ENCODE measurements at places on chromosomes 7 and 10.

- DNase-seq = no peak
These were observed 149.2 kb downstream of the DYNC1I1 start for GRCh38 chr7:95921543-95921942.

- no peak for DNase-seq
These were observed 45.7 kb downstream of the ATXN7L1 start for GRCh38 chr7:105830405-105831301.

GRCh38 chr10:4067531-4067930, 282.5 kb upstream of the KLF6 start:
- DNase-seq = no peak

DNA sequence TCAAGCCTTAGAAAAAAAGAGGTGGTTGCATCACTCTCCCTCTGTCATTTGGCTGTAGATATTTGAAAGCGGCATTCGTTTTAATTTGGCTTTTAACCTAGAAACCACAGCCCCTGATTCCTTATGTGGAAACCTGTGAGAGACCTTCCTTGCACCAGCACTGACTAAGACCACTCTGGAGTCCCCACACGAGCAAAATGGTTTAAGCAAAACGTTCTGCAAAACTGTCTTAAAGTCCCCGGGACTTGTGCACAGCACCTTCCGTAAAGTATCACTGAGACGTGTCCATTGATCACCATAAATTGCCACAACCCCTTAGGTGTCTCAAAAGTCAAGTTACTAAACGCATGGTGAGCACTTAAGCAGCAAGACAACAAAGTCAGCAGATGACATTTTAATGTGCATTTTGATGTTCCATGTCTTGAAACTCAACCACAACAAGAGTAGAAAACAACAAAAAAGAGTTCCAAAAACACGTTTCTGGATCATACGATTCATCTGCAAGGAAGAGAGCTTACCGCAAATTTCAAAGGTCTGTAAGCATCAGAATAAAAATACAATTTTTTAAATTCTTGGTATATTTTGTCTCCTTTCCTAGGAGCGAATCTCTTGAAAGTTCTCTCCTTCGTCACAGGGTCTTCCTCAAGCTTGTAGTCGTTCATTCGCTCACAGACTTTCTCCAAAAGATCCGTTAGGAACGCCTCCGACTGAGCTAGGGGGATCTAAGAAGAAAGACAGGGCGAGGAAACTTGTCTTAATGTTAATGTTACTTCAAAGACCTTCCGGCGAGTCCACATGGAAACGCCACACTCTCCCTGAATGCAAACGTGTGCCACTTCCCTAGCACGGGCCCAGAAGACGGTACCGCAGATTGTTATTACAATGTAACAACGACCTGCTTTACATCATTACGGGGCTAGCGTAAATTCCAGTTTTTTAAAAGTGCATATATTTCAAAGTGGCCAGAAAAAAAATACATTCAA, 37.7 kb downstream of the CNPY1 start:
- DNase-seq = no peak

GRCh38 chr7:38862666-38863065, 46.3 kb downstream of the VPS41 start:
- no peak for DNase-seq

GRCh38 chr7:76062254-76062653, 14.3 kb downstream of the MDH2 start:
- DNase-seq = no peak

DNA sequence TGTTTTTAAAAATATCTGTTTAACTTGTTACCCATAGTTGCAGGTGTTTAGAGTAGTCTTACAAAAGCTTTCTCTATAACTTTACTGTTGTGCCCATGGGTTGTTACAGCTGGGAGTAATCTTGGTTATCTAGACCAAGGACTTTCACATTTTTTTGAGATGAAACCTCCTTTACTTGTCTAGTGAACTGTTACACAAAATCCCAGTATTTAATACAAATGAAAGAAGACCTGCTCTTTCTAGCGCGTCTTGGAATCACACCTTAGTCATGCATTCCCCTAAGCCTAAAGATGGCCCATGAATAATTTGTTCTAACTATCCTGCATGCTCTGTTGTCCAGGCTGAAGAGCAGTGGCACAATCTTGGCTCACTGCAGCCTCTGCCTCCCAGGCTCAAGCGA, 38.0 kb downstream of the CSGALNACT2 start:
- DNase-seq = no peak

- DNase-seq = peak; percentile 30
These were observed 52.7 kb downstream of the TASOR2 start for GRCh38 chr10:5737352-5737751.

DNA sequence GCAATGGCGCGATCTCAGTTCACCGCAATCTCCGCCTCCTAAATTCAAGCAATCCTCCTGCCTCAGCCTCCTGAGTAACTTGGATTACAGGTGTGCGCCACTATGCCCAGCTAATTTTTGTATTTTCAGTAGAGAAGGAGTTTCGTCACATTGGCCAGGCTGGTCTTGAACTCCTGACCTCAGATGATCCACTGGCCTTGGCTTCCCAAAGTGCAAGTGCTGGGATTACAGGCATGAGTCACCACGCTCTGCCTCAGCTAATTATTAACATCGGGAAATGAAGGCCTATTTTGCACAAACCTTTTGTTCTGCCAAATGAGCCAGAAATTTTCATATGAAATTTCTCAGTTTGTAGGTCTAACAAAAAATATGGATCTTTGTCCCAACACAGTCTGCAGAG, 106.7 kb upstream of the ODAD2 start:
- no peak for DNase-seq

GRCh38 chr7:2017914-2018568, 214.7 kb downstream of the MAD1L1 start:
- DNase-seq = no peak

- peak; percentile 46 for DNase-seq
These were observed 64.0 kb downstream of the DKK1 start for GRCh38 chr10:52378124-52378523.

- no peak for DNase-seq
These were observed 32.0 kb upstream of the NRG3 start for GRCh38 chr10:81843042-81843441.

GRCh38 chr7:158395780-158396278, 191.8 kb downstream of the PTPRN2 start:
- DNase-seq = peak; percentile 8

DNA sequence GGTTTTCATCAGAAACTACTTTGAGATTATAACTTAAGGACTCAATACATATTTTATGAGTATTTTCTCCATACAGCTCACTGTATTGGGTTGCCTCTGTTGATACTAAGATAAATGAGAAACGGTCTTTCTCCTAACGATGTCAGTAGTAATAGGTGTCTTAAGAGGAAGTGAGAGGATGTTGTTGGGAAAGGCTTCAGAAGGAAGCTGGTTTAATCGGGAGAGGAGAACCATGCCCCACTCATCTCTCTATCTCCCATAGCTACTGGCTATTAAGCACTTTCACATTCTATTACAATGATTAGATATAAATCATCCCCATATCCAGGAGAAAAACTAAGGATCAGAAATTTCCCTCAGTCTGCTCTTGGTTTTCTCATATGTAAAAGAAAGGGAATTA, 2.0 kb downstream of the CLEC5A start:
- DNase-seq = no peak

DNA sequence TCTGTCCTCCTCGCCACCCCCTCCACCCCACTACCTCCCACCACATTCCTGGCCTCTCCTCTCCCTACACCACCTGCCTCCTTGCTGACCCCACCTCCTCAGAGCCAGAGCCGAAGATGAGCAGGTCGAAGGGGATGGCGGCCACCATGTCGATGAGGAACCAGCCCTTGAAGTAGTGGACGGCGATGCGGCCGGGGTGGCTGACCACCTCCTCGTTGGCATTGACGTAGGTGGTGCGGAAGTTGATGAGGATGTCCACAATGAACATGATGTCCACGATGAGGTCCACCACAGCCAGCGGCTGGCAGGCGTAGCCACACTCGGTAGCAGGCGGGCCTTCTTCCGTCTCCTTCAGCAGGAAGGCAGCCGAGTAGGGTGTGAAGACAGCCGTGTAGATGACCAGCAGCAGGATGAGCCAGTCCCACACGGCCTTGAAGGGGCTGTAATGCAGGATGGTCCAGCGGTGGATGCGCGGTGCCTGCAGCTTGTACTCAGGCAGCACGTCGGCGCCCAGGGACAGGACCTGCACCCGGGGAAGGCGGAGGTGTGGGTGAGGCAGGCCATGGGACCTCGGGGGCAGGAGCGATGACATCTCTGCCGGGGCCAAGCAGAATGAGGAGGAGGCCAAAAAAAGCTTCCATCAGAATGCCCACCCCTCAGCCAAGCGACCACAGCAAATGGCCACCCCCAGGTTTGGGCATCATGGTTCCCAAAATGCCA, 25.6 kb downstream of the KCNH2 start:
- no peak for DNase-seq

DNA sequence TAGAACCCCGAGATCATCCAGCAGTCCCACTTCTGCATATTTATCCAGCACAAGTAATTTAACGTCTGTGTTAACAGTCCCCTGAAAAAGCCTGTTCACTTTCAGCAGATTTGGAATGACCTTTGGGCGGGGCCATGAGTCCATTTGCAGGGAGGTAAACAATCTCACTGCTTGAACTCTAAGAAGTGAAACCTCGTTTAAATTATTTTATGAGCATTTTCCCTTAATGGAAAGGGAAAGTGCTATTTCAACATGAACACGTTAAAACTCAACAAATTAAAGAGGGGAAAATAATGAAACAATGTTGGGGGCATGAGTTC, 282.8 kb downstream of the GATA3 start:
- no peak for DNase-seq

GRCh38 chr10:17473228-17473950, 19.0 kb upstream of the ST8SIA6 start:
- DNase-seq = peak; percentile 54
